Astrocyte (in vitro differentiated cells and primary cell): ENCODE measurements at places on chromosomes 16 and 17. TPM values are rescaled to one million over a fixed set of nuclear protein-coding genes. Genes with fewer than 3 reads are reported as not detected.

The KRT16 gene
- total RNA-seq = 0.79 and 1.3 TPM in 2 replicates

- H3K27ac ChIP-seq = no peak overlapping the region
- H3K36me3 ChIP-seq = no peaks in the 10 kb centered on the region
- no peak overlapping the region for H3K4me3 ChIP-seq
- H3K4me1 ChIP-seq = peaks cover 8% of the 10 kb centered on the region
Observed at GRCh38 chr16:69820926-69821541, 58.9 kb downstream of the WWP2 start.

The BIRC5 gene
- 3.3 and 5.8 TPM in 2 replicates for total RNA-seq

The EPOP gene
- total RNA-seq = 2.4 and 4.1 TPM in 2 replicates

DNA sequence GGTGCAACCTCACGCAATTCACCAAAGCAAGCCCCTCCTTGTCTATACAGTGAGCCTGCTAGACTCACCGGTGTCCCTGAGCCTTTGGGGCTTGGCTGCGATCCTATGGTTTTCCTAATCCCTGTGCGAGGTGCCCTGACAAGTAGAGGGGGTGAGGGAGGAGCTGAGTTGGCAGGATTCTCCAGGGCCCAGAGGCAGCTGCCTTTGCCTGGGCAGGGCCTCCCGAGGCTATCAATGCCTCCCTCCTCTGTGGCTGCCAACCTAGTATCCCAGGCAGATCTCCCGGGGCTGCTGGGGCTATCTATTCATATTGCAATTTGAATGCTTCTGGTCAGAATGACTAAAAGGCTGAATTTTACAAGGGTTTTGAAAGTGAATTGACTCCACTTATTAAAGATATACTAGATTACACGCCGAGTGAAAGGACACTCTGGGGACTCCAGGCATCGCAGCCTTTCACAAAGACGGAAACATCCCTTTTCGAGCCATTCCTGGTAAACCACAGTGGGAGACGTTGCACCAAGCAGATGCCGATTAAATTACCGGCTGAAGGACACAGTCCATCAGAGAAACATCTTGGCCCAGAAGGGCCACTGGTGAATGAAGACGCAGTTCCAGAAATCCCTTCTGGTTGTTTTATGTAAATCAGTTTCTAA, 11.3 kb upstream of the PITPNM3 start:
- no peaks in the 10 kb centered on the region for H3K4me1 ChIP-seq
- DNase-seq = no peak
- H3K4me3 ChIP-seq = no peak overlapping the region
- H3K27ac ChIP-seq = no peak overlapping the region
- H3K36me3 ChIP-seq = no peaks in the 10 kb centered on the region

DNA sequence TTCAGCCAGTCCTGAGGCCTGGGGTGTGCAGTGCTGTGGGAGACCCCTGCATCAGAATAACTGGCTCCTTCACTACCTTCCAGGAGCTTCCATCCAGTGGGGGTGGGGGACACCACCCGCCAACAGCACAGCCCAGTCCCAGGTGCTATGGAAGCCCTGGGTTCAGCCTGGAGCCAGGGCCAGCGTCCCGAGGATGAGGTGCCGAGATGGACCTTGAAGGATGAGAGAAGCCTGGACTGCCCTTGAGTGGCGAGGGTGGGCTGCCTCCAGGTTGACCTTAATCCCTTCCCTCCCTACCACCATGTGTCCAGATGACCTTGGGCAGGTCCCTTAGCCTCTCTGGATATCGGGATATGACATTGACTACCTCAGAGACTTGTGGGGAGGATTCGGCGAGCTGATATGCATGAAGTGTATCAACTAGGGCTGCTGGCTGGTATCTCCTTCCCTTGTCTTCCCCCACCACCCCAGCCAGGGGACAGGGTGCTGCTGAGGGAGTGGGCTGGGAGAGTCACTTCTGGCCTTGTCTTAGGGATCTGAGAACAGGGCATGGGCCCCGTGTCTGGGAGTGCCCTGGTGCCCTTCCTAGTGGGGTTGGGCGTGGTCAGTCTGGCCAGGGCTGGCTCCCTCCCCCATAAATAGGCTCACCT, 14.2 kb upstream of the LASP1NB start:
- no peak overlapping the region for H3K27ac ChIP-seq
- H3K4me3 ChIP-seq = no peak overlapping the region
- no peaks in the 10 kb centered on the region for H3K27me3 ChIP-seq
- no peak for DNase-seq
- peaks cover 10% of the 10 kb centered on the region for H3K4me1 ChIP-seq

The KRT36 gene
- total RNA-seq = not detected in 2 replicates

The KDM6B gene
- 50.4 and 54.1 TPM in 2 replicates for total RNA-seq

DNA sequence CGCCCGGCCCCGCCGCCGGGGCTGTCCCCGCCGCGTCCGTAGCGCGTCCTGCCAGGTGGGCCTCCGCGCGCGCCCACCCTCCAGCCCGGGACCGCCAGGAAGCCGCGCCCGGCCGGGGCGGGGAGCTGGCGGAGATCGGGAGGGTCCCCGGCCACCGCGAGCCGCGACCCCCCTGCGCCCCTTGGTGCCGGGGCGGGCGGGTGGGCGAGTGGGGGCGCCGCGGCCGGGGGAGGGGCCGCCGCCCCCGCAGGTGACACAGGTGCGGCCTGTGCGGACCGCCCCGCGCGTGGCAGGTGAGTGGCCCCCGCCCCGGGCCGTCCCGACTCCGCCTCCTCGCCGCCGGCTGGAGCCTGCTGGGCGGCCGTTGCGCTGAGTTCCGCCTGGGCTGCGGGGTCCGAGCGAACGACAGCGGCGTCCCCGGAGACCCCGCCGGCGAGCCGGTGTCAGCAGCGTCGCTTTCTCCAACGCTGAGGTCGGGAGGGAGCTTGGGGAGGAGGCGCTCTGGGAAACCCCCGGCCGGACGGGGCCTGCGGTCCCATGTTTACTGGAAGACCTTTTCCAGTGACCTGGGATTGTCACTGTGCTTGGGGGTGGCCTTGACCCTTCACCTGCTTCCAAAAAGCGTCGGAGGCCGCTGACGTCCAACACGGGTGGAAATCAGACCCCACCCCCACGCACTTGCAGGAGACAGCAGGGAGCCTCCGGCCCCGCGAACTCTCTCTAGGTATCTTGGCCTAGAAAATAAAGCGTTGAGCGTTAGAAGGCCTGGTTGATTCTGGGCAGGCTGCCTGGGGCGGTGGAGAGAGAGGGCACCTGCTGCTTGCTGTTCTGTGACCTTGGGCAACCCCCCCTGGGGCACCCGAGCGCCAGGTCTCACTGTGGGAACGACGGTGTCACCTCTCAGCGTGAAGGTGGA, 542 bp downstream of the KLHL36 start:
- peak overlapping the region; percentile 59 for H3K4me3 ChIP-seq
- peaks cover 34% of the 10 kb centered on the region for H3K4me1 ChIP-seq
- H3K27me3 ChIP-seq = no peaks in the 10 kb centered on the region
- no peak for DNase-seq
- peaks cover 5% of the 10 kb centered on the region for H3K36me3 ChIP-seq

GRCh38 chr17:73800893-73801292, 156.6 kb upstream of the SDK2 start:
- H3K4me1 ChIP-seq = peaks cover 24% of the 10 kb centered on the region
- H3K27ac ChIP-seq = no peak overlapping the region
- no peaks in the 10 kb centered on the region for H3K36me3 ChIP-seq
- H3K27me3 ChIP-seq = peaks cover 2% of the 10 kb centered on the region
- no peak overlapping the region for H3K4me3 ChIP-seq

The TBC1D26 gene
- total RNA-seq = 0.14 and 0.77 TPM in 2 replicates

DNA sequence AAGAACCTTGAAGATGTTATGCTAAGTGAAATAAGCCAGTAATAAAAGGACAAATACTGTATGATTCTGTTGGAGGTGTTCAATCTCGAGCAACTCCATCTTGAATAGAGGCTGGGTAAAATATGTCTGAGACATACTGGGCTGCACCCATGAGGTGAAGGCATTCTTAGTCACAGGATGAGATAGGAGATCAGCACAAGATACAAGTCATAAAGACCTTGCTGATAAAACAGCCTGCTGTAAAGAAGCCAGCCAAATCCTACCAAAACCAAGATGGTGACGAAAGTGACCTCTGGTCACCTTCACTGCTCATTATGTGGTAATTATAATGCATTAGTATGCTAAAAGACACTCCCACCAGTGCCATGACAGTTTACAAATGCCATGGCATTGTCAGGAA, 98.1 kb downstream of the RGS9 start:
- H3K4me3 ChIP-seq = no peak overlapping the region
- H3K27me3 ChIP-seq = no peaks in the 10 kb centered on the region
- H3K36me3 ChIP-seq = no peaks in the 10 kb centered on the region
- DNase-seq = no peak
- H3K27ac ChIP-seq = no peak overlapping the region

The NSMCE1 gene
- 12.1 and 13.9 TPM in 2 replicates for total RNA-seq

DNA sequence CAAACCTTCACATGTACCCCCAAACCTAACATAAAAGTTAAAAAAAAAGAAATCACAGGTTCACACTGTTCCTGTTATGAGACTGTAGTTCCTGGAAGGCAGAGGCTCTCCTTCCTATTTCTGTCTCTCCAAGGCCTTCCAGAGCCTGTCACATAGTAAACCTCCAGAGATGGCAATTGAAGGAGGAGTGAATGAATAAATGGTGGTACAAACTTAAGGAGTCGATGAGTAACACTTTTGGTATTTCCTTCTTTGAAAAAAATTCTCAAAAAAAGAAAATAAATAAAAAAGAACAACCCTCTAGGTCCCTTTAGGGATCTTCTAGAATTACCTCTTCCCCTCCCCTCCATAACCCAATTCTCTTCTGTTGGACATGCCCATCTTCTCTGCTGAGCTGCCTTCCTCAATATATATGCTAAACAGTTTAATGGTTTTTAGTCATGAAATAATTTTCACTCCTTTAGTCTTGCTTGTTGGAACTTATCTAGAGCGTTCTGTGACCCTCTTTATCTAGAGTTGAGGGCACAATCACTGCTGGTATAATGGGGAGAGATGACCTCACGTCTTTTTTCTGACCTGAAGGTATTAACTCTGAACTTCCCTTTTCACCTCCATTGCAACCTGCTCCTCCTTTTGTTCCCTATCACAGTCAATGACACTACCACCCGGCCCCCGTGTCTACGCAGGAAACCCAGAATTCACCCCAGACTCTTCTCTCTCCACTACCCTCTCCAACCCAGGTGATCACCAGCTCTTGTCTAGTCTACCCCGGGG, 1.7 kb upstream of the TAF15 start:
- H3K4me1 ChIP-seq = peaks cover 13% of the 10 kb centered on the region
- no peak overlapping the region for H3K4me3 ChIP-seq
- H3K27me3 ChIP-seq = no peaks in the 10 kb centered on the region

GRCh38 chr16:19486051-19486450, 35.8 kb downstream of the GDE1 start:
- H3K4me3 ChIP-seq = no peak overlapping the region
- DNase-seq = no peak
- H3K36me3 ChIP-seq = no peaks in the 10 kb centered on the region
- no peaks in the 10 kb centered on the region for H3K4me1 ChIP-seq
- H3K27me3 ChIP-seq = no peaks in the 10 kb centered on the region

DNA sequence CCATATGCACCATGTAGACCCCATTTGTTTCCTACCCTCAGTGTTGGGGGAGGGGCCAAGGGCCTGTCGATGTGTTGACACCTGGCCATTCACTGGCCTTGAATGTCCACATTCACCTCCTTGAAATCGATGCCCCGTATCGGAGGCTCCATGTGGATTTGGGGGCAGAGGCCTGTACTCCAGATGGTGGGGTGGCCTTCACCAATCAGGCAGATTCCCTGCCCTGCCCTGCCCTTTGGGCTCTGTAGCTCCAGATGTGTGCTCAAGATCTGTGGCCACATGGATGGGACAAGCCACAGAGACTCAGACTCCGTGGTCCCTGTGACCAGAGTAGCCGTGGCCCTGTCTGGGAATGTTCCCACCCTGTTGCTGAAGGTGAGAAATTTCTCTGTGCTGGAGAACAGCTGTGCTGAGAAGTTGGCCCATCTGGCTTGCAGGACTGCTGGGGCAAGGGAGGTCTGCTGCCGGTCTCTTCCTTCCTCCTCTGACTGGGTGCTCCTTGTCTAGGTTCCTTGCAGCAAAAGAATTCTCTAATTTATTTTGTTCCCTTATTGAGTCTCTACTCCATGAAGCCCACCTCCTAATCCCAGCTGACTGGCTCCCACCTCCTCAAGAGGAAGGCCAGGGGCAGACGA, 221.3 kb downstream of the SEC14L1 start:
- H3K27ac ChIP-seq = no peak overlapping the region
- H3K4me3 ChIP-seq = no peak overlapping the region
- H3K4me1 ChIP-seq = peaks cover 41% of the 10 kb centered on the region
- no peaks in the 10 kb centered on the region for H3K36me3 ChIP-seq
- H3K27me3 ChIP-seq = no peaks in the 10 kb centered on the region

DNA sequence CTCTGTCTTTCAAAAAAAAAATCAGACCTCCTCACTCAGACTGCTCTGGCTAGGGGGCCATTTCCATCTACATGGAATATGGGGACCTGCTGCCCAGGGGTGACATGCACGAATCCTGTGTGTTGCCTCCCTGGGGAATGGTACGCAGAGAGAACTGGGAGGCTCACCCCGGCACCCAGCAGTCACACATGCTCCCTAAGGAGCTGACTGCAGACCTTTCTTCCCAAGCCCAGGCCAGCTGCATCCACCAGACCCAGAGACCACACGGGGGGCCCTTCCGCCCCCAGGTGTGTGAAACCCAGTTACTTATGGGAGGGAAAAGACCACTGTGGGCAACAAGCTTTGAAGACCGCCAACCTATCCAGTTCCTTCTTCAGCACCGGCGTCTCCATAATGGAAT, 7.2 kb upstream of the NLRC3 start:
- H3K36me3 ChIP-seq = no peaks in the 10 kb centered on the region
- peaks cover 3% of the 10 kb centered on the region for H3K4me1 ChIP-seq
- no peak overlapping the region for H3K4me3 ChIP-seq
- H3K27me3 ChIP-seq = no peaks in the 10 kb centered on the region
- no peak overlapping the region for H3K27ac ChIP-seq
- no peak for DNase-seq

The KRTAP1-5 gene
- not detected in 2 replicates for total RNA-seq

The KRT31 gene
- not detected in 2 replicates for total RNA-seq

DNA sequence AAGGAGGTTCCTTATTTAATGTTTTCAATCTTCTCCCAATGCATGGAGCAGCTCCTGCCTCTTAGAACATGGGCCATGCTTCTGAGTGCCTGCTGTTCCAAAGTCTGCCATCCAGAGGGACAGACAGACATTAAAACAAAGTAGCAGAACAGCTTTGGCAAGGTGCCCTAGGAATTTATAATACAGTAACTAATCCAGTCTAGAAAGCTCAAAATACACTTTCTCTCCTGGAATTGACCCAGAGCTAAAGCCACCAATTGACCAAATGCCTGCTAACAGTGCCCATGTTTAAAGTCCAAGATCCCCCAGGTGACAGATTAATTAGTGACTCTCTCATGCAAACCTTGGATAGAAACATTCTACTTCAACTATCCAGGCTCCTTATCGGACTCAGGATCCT, 11.1 kb upstream of the CHRNE start:
- DNase-seq = no peak

The RNF227 gene
- 0.54 and 1.1 TPM in 2 replicates for total RNA-seq

The HSF5 gene
- not detected in 2 replicates for total RNA-seq

- H3K4me3 ChIP-seq = no peak overlapping the region
- peaks cover 12% of the 10 kb centered on the region for H3K36me3 ChIP-seq
- no peak for DNase-seq
- no peak overlapping the region for H3K27ac ChIP-seq
Observed at GRCh38 chr17:28862561-28862960, 7.7 kb downstream of the ERAL1 start.

The C16orf96 gene
- total RNA-seq = 0.20 and 0.38 TPM in 2 replicates

- no peak overlapping the region for H3K27ac ChIP-seq
- H3K4me3 ChIP-seq = no peak overlapping the region
- no peaks in the 10 kb centered on the region for H3K27me3 ChIP-seq
- H3K4me1 ChIP-seq = peaks cover 24% of the 10 kb centered on the region
- peak; percentile 52 for DNase-seq
Observed at GRCh38 chr17:8918807-8919465, 46.6 kb downstream of the PIK3R5 start.

The KRTAP2-3 gene
- total RNA-seq = 3.8 and 7.1 TPM in 2 replicates

- DNase-seq = no peak
- H3K27me3 ChIP-seq = no peaks in the 10 kb centered on the region
- H3K4me3 ChIP-seq = no peak overlapping the region
- no peaks in the 10 kb centered on the region for H3K36me3 ChIP-seq
- no peaks in the 10 kb centered on the region for H3K4me1 ChIP-seq
- no peak overlapping the region for H3K27ac ChIP-seq
Observed at GRCh38 chr16:79997257-79997656, 396.7 kb upstream of the MAF start.
